Umbilical cord (tissue), 2 donors: ENCODE measurements at places on chromosomes 6 and 20. TPM values are rescaled to one million over a fixed set of nuclear protein-coding genes. Genes with fewer than 3 reads are reported as not detected.

The IFNGR1 gene
- 72.0 TPM for total RNA-seq

The CDH22 gene
- 0.24 TPM for total RNA-seq

The NEDD9 gene
- 87.2 TPM for total RNA-seq

The ARMH2 gene
- total RNA-seq, result not detected

The MCCD1 gene
- total RNA-seq, result not detected

The TAP2 gene
- total RNA-seq, result 13.5 TPM

The MCHR2 gene
- 12.8 TPM for total RNA-seq

The DDX27 gene
- total RNA-seq, result 20.7 TPM

The PTGIS gene
- total RNA-seq, result 45.3 TPM

The TAAR5 gene
- total RNA-seq, result not detected

The RIN2 gene
- 33.7 TPM for total RNA-seq

The DEFB113 gene
- total RNA-seq, result not detected

The NRSN1 gene
- 6.5 TPM for total RNA-seq
